Skin of body (tissue), 3 donors: ENCODE measurements at places on chromosomes 12 and 14. TPM values are rescaled to one million over a fixed set of nuclear protein-coding genes. Genes with fewer than 3 reads are reported as not detected.

The ANO4 gene
- 0.20 TPM for total RNA-seq

The C12orf54 gene
- not detected for total RNA-seq

GRCh38 chr14:34983148-34983760 is 462 bp downstream of the SRP54 start:
- DNase-seq = peak; percentile 46

DNA sequence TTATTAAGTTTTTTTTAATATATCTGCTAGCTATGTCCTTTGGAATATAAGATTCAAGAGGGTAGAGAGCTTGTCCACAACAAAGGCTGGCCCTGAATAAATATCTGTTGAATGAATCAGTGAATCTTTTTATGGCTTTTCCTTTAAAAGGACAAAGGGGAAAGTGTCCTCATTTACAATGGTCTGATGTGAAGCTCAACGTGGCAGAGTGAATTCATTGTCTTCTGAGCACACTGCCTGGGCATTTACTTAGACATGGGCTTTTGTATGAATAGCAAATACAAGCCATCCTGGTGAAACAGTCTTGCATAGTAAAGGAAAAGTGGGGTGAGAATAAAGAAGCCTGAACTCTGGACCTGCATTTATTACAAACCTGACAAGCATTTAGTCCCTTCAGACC is 201.2 kb downstream of the NELL2 start:
- no peak for DNase-seq

- DNase-seq = no peak
Observed at GRCh38 chr14:53963320-53964227, 6.9 kb upstream of the BMP4 start.
